Uterus (tissue), 4 donors: ENCODE measurements at places on chromosomes 1 and 21. TPM values are rescaled to one million over a fixed set of nuclear protein-coding genes. Genes with fewer than 3 reads are reported as not detected.

The BARHL2 gene
- not detected for total RNA-seq

GRCh38 chr1:16644193-16644481 is 22.6 kb downstream of the RNU1-3 start:
- DNase-seq, result no peak

DNA sequence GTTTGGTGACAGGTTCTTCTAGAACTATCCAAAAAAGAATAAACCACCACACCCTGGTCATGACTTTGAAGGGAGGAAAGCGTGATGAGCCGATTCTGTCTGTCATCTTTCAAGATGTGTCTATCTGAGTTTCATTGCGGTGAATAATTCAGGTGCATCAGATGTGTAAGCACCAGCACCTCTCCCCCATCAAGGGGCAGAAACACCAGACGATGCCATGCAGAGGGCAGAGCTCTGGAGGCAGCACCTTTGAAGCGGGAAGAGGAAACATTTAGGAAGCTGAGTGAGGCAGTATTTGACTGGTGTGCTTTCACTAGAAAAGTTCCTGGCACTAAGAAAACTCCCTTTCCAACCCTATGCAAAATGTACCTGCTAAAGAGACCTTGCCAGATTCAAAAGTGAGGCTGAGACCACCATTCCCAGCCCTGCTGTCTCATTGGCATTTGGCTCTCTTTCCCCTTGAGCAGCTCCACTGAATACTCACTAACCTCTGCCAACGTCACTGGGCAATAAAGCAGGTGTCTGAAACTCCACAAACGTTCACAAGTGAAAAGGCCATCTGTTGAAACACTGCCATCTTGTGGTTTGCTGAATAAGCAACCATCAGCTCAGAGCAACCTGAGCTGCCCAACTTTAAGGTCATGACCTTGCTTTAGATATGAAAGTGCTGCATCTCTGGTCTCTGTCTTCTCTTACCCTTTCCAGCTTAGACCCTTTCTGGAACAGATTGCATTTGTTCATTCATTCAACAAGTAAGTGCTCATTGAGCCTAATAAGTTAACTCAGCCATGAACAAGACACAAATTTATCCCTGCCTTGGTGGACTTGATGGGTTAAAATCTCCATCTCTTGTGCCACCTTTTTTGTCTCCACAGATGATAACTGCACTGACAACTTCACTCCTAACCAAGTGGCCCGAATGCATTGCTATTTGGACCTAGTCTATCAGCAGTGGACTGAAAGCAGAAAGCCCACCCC is 228.6 kb downstream of the PAPPA2 start:
- peak; percentile 17 for DNase-seq

DNA sequence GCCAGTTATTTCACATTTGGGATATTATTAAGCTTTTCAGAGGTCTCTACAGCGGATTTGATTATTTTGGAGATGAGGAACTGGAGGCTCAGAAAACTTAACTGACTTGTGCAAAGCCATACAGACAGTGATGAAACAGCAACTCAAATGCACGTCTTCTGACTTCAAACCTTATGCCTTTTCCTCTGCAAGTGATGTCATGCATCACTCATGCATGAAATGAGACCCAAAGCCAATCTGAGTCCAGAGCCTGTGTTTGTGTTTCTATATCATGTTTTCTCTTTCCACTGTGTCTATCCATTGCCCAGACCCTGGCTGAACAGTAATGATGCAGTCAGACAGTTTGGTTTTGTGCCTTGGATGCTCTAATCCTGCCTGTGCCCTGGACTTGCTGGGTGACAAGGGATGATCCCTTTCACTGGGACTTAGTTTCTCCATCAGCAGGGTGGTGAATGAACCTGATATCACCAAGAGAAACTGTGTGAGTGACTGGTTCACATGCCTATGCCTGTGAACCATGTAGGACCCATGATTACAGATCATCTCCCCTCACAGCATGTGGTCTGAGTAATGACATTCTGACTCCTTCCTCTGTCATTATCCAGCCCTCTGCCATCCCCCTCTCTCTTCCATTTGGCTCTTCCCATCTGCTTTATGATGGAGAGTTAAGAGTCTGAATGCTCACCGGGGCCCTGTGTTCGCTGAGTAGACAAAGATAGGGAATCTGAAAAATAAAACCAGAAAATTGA is 33.4 kb downstream of the SLAMF6 start:
- DNase-seq, result no peak
